A549 treated with DMSO at 1 μM for 4 hours (cell line): ENCODE measurements at places on chromosomes 16 and 17. TPM values are rescaled to one million over a fixed set of nuclear protein-coding genes. Genes with fewer than 3 reads are reported as not detected.

The ABCA6 gene
- 0.03 TPM in 1 of 5 replicates, not detected in the others for total RNA-seq

The ATP2A3 gene
- 3.3 to 4.9 TPM (median 4.5 TPM) in 5 replicates for total RNA-seq

The RHBDF1 gene
- total RNA-seq: 24.9 to 31.2 TPM (median 28.4 TPM) in 5 replicates

The GFER gene
- total RNA-seq: 26.3 to 42.5 TPM (median 39.7 TPM) in 5 replicates

The ZFPM1 gene
- 5.0 to 9.3 TPM (median 8.8 TPM) in 5 replicates for total RNA-seq

The C17orf78 gene
- not detected in 5 replicates for total RNA-seq

The CIAPIN1 gene
- total RNA-seq: 68.9 to 89.6 TPM (median 73.2 TPM) in 5 replicates

The ZNF594 gene
- 1.3 to 1.8 TPM (median 1.7 TPM) in 5 replicates for total RNA-seq

The TNP2 gene
- total RNA-seq: not detected in 5 replicates

The TMEM204 gene
- not detected in 5 replicates for total RNA-seq

The EPN3 gene
- total RNA-seq: 0.15 to 0.31 TPM (median 0.23 TPM) in 5 replicates

The CCL18 gene
- total RNA-seq: not detected in 5 replicates

The ANKS3 gene
- 20.8 to 27.7 TPM (median 26.1 TPM) in 5 replicates for total RNA-seq

The ERBB2 gene
- 30.4 to 39.9 TPM (median 32.8 TPM) in 5 replicates for total RNA-seq

The KRTAP9-4 gene
- not detected in 5 replicates for total RNA-seq

The CA5A gene
- not detected in 5 replicates for total RNA-seq

The ZDHHC1 gene
- 5.3 to 6.9 TPM (median 6.3 TPM) in 5 replicates for total RNA-seq

The PRR29 gene
- total RNA-seq: 0.52 to 0.95 TPM (median 0.70 TPM) in 5 replicates

The JPH3 gene
- total RNA-seq: 1.6 to 2.2 TPM (median 2.1 TPM) in 5 replicates

The OR1A1 gene
- total RNA-seq: not detected in 5 replicates

The KRT13 gene
- total RNA-seq: 0.08 to 0.19 TPM (median 0.16 TPM) in 4 of 5 replicates, not detected in the other

The TM4SF5 gene
- total RNA-seq: 0.31 to 1.2 TPM (median 0.64 TPM) in 5 replicates
